SK-N-SH (cell line): ENCODE measurements at places on chromosomes 4 and X.

- no peak for DNase-seq
Observed at GRCh38 chr4:185113340-185113739, 29.7 kb upstream of the SLC25A4 start.

DNA sequence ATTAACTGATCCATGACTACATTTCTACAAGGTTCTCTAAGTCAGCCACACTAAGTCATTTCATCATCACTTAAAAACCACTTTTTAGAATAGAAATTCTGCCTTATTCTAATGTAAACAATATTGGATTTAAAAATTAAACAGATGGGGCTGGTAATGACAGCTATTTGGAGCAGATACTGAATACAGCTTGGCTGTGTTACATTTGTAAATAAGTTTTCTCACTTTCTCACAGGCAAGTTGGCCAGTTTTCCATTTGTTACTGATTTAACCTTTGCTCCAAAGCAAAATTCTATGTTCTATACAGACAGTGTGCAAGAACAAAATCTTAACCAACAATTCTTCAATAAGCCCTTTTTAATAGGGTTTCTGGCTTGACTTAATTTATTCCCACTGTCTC, 370.7 kb downstream of the GRIA2 start:
- no peak for DNase-seq

GRCh38 chr4:60155088-60155487, 1045.0 kb upstream of the ADGRL3 start:
- DNase-seq = no peak

DNA sequence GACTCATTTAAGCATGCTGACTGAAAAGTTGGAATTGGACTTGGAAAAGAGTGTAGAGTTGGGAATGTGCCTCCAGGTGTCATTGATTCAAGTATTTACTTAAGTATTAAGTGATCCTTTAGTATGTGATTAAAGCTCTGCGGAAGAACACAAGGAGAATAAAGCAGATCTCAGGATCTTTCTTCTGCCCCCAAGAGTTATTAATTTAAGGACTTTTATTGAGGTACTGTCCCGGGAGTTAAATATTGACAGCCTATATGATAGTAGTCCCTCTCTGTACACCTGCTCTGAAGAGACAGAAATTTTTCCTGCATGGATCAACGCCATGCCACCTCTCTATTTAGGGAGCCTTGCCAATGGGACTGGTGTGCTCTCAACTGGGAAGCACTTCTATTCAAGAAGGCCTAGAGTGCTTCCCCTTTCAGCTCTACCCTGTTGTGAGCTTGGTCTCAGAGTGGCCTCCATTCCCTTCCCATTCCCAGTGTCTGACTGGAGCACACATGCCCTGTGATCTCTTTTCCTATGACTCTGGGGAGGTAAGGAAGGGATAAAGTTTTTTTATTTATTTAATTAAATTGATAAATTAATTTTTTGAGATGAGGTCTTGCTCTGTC, 75.9 kb downstream of the SHISA3 start:
- no peak for DNase-seq

DNA sequence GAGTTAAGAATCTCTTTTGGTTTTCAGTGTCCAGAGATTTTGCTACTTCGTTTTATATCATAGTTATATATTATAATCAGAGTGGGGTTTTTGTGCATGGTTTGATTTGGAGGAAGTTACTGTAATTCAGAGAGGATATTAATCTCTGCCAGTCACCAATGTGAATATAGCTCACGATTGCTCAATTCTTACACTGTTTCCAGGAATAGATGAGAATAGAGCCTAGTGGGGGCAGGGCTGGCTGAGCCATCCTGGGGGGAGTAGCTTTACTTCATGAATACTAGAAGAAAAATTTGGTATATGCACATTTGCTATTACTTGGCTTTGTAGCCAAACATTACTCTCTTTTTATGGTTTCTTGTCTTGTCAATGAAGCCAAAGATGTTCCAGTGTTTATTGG, 60.9 kb upstream of the TRPC3 start:
- no peak for DNase-seq

GRCh38 chrX:10310511-10310910, 153.7 kb downstream of the CLCN4 start:
- peak; percentile 7 for DNase-seq

GRCh38 chrX:144334577-144334976, 450.7 kb downstream of the UBE2NL start:
- peak; percentile 1 for DNase-seq

- no peak for DNase-seq
Observed at GRCh38 chr4:104352211-104352610, 142.5 kb downstream of the CXXC4 start.

GRCh38 chrX:154487518-154488290, 1.3 kb upstream of the UBL4A start:
- DNase-seq = no peak

DNA sequence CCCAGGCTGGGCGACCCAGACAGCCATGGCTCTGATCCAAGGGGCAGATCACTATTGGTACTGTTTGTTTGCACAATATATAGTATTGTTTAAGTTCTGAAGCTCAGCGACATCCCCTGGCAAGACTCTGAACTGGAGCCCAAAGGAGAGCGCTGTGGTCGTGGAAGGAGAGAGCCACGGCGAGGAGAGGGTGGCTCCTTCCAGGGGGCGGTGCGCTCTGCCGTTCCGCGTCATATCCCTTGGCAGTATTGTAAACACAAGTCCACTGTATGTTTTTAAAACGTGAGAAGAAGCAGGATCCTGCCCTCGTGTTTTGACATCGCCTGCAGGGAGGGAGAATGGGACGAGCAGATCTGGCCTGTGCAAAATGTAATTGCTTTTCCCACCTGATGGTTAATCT, 185.5 kb downstream of the RAB28 start:
- DNase-seq = no peak

GRCh38 chrX:123814343-123814742, 45.5 kb upstream of the XIAP start:
- no peak for DNase-seq

DNA sequence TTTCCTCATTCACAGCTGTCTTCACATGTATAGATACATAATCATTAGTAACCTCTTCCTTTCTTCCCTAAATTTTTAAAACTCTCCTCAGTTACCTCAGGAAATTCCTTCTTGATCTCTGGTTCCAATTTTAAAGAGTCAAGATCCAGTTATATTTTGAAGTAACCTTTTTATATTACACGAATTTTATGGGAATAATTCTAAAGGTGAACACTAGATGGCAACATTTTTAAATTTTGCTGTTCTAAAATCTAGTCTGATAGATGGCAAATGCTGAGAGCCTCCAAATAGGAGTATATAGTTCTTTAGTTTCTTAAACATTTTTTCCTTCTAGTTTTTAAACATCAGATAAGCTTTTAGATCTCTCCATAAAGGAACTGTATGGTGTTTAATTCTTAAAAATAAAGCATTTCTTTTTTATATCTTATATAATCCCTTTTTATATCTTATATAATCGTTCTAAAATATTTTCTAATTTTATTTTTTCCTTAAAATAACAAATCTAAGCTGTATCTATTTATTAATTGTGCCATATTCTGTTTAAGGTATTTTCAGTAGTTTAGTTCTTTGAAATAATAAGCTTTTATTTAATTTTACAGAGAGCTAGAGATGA, 37.9 kb upstream of the PAPSS1 start:
- peak; percentile 9 for DNase-seq

GRCh38 chrX:130851569-130851968, 51.4 kb downstream of the ENOX2 start:
- no peak for DNase-seq

GRCh38 chr4:136680271-136680670, 852.0 kb downstream of the PCDH18 start:
- DNase-seq = peak; percentile 40

GRCh38 chr4:519203-519651, 20.2 kb downstream of the PIGG start:
- DNase-seq = no peak

- peak; percentile 24 for DNase-seq
Observed at GRCh38 chr4:123661080-123661737, 264.6 kb downstream of the SPRY1 start.

DNA sequence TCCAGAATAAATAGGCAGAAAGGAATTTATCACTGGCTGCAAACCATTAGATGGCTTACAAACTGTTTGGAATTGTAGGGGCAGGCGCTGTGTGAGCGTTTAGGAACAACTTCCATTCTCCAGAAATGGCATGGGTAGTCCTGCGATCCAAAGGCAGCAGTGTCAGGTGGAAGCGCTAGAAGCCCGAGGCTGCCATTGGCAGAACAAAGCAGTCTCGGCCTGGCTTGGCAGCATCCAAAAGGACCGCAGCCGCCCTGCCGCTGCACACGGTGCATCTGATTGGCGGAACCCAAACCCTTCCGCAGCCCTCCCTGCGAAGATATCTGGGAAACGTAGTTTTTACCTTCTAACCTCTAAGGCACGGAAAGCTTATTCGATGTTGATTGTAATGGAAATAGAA, 23.6 kb upstream of the YTHDC1 start:
- DNase-seq = peak; percentile 54

DNA sequence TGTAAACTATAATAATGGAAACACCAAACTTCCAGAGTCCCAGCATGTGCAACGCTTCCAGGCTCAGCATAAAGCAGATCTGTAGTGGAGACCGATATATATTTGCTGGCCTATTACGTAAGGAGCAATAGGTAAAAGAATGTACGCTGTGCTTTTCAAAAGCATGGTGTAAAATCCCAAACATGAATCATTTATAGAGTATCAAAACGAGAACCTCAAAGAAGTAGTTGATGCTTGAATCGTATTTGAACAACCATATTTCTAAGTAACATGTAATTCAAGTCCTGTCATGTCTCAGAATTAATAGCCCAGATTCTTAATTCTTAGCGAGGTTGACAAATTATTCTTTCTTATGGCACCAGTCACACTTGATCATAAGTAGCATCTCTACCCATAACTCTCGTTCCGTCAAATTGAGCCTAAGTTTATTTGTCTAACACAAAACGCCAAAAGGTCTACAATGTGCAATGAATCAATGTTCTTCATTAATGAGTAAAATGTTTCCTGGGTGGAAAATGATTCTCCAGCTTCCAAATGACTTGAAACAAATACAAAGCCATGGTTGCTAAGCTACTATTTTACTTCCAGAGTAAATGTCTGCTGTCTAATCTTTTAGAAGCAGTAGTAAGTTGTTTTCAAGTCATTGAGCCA, 811.5 kb upstream of the FRG1 start:
- DNase-seq = no peak

DNA sequence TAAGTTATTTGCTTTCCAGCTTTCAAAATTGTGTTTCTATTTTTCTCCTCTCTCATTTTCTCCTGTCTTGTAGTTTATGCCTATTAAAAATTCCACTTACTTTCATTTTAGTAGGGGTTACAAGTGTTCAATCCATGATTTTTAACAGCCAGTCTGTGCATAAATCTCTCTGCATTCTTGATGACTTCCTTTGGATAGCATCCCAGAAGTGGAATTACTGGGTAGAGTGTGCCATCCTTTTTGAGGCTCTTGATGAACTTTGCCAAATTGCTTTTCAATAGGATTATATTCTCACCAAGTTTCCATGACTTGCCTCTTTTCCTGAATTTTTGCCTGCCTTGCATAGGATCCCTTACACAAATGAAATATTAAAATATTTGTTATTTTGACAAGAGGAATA, 58.5 kb downstream of the DIPK2B start:
- DNase-seq = no peak

GRCh38 chrX:135194684-135195083, 23.5 kb upstream of the CT55 start:
- peak; percentile 11 for DNase-seq

- peak; percentile 60 for DNase-seq
Observed at GRCh38 chrX:85244450-85245211, 840 bp downstream of the ZNF711 start.

- no peak for DNase-seq
Observed at GRCh38 chrX:68995780-68996551, 167.1 kb downstream of the EFNB1 start.

DNA sequence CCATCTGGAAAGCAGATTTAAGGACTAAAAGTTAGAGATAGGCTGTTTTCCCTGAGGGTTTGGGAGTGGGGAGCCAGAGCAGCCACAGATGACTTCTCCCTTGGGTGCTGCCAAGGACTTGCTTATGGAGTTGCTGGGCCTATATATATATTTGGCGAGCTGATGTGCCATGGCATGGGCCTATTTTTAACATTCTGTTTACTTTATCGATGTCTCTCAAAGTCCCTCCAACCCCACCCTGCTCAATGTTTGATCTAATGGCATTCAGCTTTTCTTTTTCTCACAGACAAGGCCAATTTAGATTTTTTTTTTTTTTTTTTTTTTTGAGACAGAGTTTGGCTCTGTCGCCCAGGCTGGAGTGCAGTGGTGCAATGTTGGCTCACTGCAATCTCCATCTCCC, 6.1 kb upstream of the CUL4B start:
- no peak for DNase-seq

GRCh38 chr4:162350331-162350730, 186.5 kb upstream of the FSTL5 start:
- no peak for DNase-seq

DNA sequence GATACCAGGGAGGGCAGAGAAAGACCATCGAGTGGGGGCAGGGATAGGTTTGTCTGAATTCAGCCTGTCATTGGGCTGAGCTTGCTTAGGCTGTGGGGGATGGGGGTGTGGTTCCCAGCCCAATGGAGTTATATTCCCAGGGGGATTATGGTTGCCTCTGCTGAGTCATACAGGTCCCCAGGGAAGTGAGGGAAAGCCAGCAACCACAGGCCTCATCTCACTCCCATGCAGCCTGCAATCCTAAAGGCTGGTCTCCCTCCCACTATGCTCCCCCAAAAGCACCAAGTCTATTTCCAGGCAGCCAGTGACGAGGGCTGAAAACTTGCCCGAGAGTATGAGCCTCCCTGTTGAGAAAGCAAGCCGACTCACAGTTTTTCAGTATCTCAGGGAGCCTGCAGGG, 39.3 kb downstream of the AFM start:
- DNase-seq = no peak

DNA sequence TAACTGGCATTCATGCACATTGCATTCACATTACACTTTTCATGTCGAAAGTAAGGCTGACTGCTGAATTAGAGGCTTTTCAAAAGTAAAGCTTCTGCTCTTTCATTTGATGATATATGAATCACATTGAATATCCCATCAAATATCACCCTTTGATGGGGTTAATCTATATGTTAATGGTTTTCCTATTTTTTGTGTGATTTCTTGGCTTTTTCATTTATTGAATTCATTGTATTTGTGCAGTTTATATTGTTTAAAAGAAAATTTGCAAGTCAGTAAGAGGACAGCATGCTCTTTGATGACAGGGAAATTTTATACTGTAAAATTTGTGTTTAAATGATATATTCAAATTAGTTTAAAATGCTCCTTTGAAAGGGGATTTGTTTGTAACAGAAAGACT, 344.1 kb downstream of the PCDH10 start:
- DNase-seq = no peak

- peak; percentile 94 for DNase-seq
Observed at GRCh38 chr4:77075869-77076799, at the start of gene CCNI. Gene CCNI (minus strand): TSS chr4:77075989. CDS start chr4:77066362, 9,627 bp downstream.

DNA sequence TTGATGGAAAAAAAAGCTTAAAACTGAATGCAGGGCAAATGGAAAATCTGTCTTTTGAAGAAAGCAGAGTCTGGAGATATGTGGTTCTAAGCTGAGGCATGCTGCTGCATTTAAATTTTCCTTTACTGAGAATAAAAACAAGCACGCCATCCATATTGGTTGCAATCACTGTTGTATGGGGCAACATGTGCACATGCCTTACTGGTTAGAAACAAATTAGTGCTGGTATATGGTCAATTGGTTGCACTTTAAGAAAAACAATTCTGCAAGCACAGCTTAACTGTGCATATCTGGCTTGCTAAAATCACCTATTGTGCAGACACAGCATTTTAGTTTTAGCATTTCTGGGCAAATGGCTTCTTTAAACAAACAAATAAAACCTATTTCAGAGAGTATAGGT, 239.1 kb downstream of the NDST4 start:
- no peak for DNase-seq
